Adrenal gland (tissue), 19 donors: ENCODE measurements at places on chromosomes 3 and 15. TPM values are rescaled to one million over a fixed set of nuclear protein-coding genes. Genes with fewer than 3 reads are reported as not detected.

DNA sequence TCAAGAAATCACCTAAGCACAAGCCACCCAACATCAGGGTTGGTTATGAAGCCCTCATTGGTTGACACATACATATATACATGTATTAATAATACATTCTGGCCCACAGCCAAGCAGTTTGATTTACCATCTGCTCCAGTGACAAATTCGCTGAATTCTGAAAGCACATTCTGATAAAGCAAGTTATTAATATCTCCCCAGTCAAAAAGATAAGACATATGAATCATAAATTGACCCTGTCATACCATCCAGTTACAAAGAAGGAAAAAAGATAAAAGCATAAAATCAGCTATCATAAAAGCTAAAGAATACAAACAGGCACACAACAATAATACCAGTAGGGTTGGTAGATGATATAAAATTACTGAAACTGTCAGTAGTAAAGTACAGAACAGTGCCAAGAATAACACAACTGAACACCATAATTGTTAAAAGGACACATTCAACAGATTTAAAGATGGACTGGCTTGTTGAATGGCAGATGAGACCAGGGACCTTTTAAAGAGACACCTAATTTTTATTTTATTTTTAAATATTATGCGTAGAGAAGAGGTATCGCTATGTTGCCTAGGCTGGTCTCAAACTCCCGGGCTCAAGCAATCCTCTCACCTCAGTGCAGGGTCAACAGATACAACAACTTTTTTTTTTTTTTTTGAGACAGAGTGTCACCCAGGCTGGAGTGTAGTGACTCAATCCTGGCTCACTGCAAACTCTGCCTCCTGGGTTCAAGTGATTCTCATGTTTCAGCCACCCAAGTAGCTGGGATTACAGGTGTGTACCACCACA is 7.7 kb downstream of the SNX4 start:
- no peaks in the 10 kb centered on the region for H3K27me3 ChIP-seq

DNA sequence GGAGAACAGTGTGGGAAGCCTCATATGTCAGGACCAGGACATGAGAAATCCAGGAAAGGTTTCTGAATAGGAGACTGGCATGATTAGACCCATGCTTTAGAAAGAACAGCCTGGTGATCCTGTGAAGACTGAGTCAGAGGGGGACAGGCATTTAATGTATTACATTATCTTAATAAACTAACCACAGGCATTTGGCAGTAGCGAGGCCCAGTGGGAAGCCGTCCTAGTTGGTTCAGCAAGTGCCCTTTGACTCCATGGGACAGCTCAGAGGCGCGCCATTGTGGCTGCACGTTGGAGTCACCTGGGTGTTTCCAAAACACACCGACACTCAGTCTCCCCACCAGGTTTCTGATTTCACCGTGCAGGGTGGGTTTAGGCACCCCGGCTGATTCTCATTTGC is 90.5 kb upstream of the DGKG start:
- no peaks in the 10 kb centered on the region for H3K27me3 ChIP-seq
- no peak overlapping the region for H3K27ac ChIP-seq
- H3K36me3 ChIP-seq = no peaks in the 10 kb centered on the region
- no peaks in the 10 kb centered on the region for H3K4me1 ChIP-seq

DNA sequence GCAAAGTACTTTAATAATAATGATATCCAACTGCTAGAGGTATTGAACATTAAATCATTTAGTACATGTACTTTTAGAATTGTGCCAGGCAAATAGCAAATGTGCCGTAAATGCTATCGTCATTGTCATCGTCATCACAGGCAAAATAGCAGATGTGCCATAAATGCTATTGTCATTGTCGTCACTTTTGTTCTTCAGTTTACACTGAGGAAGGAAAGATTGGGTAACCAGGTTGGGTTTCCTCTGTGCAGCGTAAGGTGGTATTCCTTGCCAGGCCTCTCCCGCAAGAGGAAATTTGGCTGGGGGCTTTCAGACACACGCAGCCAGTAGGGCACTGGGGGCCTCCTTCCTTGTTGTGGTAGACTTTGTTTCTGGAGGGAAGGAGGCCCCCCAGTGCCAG is 26.4 kb downstream of the ABHD17C start:
- no peak overlapping the region for H3K4me3 ChIP-seq
- H3K27me3 ChIP-seq = no peaks in the 10 kb centered on the region
- DNase-seq = no peak
- no peak overlapping the region for H3K27ac ChIP-seq
- no peaks in the 10 kb centered on the region for H3K36me3 ChIP-seq

Gene STAB1
- total RNA-seq = 536 TPM

- no peaks in the 10 kb centered on the region for H3K27me3 ChIP-seq
- H3K4me3 ChIP-seq = no peak overlapping the region
- no peak overlapping the region for H3K27ac ChIP-seq
- H3K4me1 ChIP-seq = peaks cover 9% of the 10 kb centered on the region
These were observed 5.8 kb downstream of the CELSR3 start for GRCh38 chr3:48656841-48657281.

GRCh38 chr3:151753846-151754245 is 20.1 kb downstream of the AADACL2 start:
- no peaks in the 10 kb centered on the region for H3K27me3 ChIP-seq
- no peak overlapping the region for H3K4me3 ChIP-seq
- no peak overlapping the region for H3K27ac ChIP-seq
- H3K36me3 ChIP-seq = no peaks in the 10 kb centered on the region

Gene KNG1
- not detected for total RNA-seq
